ENCODE measurements at places on chromosomes 3 and 15. TPM values are rescaled to one million over a fixed set of nuclear protein-coding genes. Genes with fewer than 3 reads are reported as not detected.

APOD gene
- total RNA-seq: 2.8 TPM

FOXL2NB gene
- 2.9 TPM for total RNA-seq

FOXB1 gene
- not detected for total RNA-seq

CLRN1 gene
- not detected for total RNA-seq

GALNT15 gene
- 2.1 TPM for total RNA-seq

IL20RB gene
- total RNA-seq: 0.57 TPM

KPNA1 gene
- total RNA-seq: 28.0 TPM

RHOA gene
- 706 TPM for total RNA-seq

GRCh38 chr3:7897655-7898054 lies 604.0 kb upstream of the LMCD1 start:
- DNase-seq: no peak

DNA sequence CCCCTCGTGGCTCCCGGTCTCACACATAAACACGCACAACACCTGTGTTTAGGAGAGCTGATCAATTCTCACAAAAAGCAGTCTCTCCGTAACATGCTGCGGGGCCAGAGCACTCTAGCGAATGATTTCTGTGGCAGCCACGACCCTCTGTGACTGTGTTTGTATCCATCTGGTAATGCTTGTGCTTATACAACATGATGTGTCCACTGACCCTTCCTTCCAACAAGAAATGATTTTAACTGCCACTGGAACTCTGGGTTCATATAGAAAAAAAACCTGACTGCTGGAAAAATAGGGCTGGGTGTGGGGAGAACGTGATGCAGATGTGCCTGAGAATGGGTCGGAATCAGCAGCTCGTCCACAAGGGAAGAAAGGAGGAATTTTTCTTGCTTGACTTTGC lies 410.2 kb downstream of the GAP43 start:
- DNase-seq: no peak

GRCh38 chr3:172129498-172129849 lies 90.1 kb downstream of the FNDC3B start:
- no peak for DNase-seq

- no peak for DNase-seq
Observed at GRCh38 chr3:38487323-38487722, 8.8 kb upstream of the EXOG start.

DNA sequence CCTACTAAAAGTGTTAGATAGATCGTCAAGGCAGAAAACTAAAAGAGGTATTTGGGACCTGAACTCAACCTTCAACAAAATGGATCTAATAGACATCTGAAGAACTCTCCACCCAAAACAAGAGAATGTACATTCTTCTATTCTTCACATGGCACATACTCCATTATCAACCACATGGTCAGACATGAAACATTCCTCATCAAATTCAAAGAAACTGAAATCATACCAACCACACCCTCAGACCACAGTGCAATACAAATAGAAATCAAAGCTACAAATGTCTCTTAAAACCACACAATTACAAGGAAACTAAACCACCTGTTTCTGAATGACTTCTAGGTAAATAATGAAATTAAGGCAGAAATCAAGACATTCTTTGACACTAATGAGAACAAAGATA lies 984.1 kb upstream of the GBE1 start:
- DNase-seq: no peak

DNA sequence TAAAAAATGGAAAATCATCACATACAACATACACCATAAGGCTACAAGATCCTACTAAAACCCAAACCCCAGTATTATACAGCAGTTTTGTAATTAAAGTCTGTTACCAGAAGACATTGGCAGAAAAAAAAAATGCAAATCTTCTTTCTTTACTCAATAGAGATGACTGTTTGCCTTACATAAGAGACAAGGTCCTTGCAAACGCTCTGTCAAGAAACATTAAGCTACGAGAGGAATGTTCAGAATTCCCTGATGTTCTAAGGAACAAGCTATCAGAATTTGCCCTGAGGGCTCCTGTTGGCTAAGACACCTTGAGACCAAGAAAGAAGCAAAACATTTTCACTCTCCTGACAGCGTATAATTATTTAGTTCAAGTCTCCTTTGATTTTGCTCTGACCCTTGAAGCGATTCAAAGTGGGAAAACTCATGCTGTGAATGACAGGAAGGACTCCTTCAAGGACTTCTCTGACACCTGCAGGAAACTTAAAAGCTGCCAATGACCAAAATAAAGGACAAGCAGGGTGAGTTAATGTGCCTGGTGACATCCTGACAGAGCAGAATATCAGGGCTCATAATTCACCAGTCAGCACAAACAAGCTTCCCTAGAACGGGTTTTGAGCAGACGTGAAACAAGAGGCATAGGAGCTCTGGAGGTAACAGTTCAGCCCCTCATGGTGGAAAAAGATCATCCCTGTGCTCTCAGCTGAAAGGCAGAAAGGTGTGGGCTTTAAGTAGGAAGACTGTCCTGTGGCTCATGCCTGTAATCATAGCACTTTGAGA lies 2.5 kb downstream of the SCAMP2 start:
- no peak for DNase-seq

- no peak for DNase-seq
Observed at GRCh38 chr3:172692751-172693338, 18.0 kb downstream of the NCEH1 start.

GRCh38 chr15:75570126-75570845 lies 8.8 kb downstream of the PTPN9 start:
- DNase-seq: no peak

- DNase-seq: no peak
Observed at GRCh38 chr15:60764408-60764963, 285.5 kb upstream of the ICE2 start.

- no peak for DNase-seq
Observed at GRCh38 chr15:89369341-89369947, 34.8 kb upstream of the POLG start.

GRCh38 chr3:13016083-13016720 lies 57.0 kb downstream of the IQSEC1 start:
- DNase-seq: no peak

DNA sequence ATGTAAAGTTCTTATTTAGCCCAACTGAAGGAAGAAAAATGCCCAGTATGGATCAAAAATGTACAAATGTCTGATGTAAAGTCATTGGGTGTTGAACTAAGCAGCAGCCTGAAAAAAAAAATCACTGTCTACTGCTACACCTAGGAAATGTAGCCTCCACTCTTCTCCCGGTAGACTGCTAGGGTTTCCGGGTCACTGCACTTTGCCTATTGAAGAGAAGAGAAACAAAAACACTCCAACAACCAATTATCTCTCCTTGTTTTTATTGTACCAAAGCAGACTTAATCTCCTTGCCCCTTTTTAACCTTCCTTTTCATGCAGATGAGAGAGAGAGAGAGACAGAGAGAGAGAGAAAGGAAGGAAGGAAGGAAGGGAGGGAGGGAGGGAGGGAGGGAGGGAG lies 140.2 kb upstream of the SETMAR start:
- no peak for DNase-seq

DNA sequence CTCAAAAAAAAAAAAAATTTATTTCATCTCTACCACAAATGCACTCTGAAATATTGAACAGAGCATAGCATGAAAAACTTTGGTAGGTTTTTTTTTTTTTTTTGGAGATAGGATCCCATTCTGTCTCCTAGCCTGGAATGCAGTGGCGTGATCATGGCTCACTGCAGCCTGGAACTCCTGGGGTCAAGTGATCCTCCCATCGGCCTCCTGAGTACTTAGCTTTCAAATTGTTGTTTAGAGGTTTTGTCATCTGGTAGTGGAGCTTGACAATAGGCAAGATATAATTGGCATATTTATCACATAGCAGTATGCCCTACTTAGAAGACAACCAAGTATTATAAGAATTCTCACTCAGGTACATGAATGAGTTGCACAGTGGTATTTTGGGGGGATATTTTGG lies 234.2 kb upstream of the ST8SIA2 start:
- no peak for DNase-seq

- no peak for DNase-seq
Observed at GRCh38 chr15:92288755-92289154, 104.9 kb upstream of the ST8SIA2 start.
